ENCODE measurements at places on chromosomes 12 and 14.

GRCh38 chr12:1608713-1609119, 14.3 kb upstream of the FBXL14 start:
- DNase-seq = peak; percentile 48

- no peak for DNase-seq
Measured at GRCh38 chr12:104579718-104580495, 123.2 kb downstream of the CHST11 start.

DNA sequence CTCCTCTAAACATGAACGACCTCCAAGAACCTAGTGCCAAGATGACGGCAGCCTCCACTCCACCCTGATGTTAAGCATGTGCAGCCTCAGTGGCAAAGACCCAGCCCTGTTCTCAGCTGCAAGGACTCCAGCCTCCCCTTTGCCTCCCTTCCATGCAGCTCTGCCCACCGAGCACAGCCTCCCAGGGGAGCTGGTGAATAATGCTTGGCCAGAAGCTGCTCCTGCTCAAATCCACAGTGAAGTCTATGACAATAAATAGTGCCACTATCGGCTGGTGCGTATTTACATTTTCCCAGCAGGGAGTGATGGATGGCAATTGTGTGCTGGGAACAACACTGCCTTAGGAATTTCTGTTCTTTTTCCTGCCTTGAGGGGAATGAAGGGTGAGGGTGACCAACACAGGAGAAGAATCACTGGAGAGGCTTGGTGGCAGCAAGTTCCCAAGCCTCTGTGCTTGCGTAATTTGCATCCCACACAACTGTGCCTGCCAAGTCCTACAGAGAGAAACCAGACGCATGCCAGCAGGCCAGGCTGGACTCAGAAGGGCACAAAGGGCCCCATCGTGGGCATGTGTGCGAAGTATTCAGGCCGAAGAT, 29.9 kb upstream of the TC2N start:
- DNase-seq = no peak

GRCh38 chr12:96220902-96221301, 26.7 kb downstream of the ELK3 start:
- no peak for DNase-seq

GRCh38 chr14:85701116-85701515, 171.2 kb downstream of the FLRT2 start:
- no peak for DNase-seq

DNA sequence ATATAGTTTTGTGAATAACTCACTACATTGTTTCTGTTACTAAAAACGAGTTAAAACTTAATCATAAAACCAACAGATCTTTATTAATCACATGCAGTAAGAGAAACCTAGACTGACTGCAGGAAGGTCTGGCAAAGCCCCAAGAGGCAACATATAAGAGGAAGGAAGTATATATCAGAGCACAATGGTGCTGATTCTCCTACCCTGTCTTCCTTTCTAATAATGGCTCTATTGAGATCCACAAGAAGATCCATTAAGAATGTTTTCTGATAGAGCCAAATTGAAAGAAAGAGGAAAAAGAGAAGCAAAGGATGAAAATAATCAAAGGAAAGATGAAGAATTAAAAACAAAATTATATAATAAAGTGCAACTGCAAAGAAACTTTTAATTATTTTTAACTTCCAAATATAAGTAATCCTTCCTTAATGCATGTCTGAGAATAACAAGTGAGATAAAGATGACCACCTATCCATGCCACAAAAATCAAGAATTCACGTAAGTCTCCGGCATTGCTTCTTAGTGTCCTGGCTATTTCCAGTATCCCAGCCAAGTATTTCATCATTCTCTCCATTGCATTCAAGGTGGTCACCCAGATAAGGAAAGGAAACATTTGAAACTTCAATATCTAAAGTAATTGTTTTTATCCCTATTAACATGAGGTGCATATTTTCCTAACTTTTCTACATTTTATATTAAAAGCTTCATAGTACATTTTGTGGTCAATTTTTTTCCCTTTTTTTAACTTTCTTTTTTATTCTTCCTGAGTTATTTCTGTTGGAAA, 62.2 kb downstream of the SOX5 start:
- DNase-seq = no peak

- DNase-seq = peak; percentile 21
Measured at GRCh38 chr14:50874757-50875156, 2.9 kb downstream of the ABHD12B start.

DNA sequence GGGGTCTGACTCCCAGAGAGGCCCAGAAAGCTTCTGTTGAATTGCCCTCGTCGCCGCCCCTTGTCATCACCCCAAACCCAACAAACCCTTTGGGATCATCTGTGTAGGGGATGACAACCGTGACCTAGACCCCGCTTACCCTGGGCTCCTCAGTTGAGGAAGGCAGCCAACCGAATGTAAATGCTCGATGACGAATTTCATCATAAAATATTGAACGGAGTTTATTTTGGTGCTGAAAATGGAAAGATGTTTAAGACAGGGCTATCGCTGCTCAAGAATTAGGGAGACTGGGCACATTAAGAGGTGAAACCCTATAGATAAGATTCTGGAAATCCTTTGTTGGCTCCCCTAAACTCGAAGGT, 512 bp downstream of the ACTR10 start:
- no peak for DNase-seq

GRCh38 chr12:98417266-98417665, 98.1 kb upstream of the TMPO start:
- DNase-seq = peak; percentile 62

- DNase-seq = peak; percentile 75
Measured at GRCh38 chr14:69043596-69044260, 64.6 kb upstream of the ACTN1 start.

DNA sequence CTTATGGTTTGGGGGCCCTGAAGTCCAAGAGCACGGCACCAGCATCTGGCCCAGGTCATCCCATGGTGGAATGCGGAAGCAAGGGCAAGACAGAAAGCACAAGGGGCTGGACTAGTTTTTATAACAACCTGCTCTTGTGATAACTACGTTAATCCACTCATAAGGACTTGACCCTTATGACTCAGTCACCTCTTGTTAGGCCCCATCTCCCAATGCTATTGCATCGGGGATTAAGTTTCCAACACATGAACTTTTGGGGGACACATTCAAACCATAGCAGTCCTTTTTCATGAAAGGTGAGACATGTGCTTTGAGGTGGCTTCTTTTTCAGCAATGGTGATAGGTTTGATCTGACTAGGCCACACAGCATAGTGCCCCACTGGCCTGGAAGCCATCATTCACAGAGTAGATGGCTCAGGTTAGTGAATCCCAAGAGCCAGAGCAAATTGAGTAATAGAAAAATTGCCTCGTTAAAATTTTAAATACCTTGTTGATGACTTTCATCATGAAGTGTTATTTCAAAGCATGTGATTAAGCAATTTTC, 12.1 kb downstream of the FRMD6 start:
- no peak for DNase-seq

DNA sequence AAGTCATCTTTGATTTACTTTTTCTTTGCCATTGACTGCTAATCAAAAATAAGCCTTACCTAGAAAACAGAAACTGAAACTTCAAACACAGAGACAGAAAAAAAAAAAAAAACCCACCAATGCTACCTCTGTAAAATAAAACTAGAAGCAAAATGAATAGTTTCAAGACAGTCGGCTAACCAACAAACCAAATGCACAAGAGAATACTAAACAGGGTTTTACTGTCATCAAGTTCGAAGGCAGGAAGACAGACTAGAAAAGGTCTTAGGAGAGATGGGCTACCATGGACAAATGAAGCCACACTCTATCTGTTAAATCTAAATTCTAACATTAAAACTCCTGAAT, 59.5 kb downstream of the SEL1L start:
- DNase-seq = no peak

GRCh38 chr12:31029916-31030562, 43.6 kb upstream of the DDX11 start:
- DNase-seq = no peak

DNA sequence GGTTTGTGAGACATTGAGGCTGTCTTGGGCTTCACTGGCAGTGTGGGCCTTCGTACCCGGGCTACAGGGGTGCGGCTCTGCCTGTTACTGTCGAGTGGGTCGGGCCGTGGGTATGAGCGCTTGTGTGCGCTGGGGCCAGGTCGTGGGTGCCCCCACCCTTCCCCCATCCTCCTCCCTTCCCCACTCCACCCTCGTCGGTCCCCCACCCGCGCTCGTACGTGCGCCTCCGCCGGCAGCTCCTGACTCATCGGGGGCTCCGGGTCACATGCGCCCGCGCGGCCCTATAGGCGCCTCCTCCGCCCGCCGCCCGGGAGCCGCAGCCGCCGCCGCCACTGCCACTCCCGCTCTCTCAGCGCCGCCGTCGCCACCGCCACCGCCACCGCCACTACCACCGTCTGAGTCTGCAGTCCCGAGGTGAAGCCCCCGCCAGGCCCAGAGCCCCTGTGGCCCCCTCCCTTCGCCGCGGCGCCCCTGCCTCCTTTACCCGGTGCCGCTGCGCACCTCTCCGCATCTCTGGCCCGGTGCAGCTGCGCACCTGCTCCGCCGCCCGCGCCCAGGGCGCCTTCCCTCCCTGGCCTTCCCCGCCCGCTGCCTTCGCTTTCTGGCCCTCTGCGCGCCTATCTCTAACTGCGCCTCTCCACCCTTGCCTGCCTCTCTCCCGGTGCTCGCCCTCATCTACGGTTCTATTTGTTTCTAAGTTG, at the start of gene ENO2:
Gene ENO2, plus strand, starts transcription at position 335 of the 701 bp plus-strand sequence. CDS start 1,253 bp downstream, outside the sequence.
- DNase-seq = peak; percentile 64

DNA sequence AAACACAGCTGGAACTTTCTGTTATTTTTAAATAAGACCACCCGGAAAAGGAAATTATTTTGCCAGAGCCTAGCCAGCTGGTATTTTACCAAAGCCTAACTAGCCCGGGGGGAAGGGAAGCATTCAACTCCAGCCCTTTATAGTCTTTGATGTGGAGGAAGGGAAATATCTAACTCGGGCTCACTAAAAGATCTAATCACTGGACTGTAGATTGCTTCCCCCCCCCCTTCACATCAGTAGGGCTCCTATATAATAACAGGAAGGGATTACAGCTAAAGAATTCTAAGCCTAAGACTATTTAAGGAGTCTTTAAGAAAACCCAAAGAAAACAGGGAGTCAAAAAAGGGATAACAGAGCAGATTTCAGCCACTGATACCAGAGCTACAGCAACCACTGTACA, 431.1 kb downstream of the KCNH5 start:
- DNase-seq = no peak

GRCh38 chr12:104694711-104695110, 238.0 kb downstream of the CHST11 start:
- no peak for DNase-seq

- no peak for DNase-seq
Measured at GRCh38 chr12:4958697-4959375, 49.1 kb downstream of the KCNA1 start.

DNA sequence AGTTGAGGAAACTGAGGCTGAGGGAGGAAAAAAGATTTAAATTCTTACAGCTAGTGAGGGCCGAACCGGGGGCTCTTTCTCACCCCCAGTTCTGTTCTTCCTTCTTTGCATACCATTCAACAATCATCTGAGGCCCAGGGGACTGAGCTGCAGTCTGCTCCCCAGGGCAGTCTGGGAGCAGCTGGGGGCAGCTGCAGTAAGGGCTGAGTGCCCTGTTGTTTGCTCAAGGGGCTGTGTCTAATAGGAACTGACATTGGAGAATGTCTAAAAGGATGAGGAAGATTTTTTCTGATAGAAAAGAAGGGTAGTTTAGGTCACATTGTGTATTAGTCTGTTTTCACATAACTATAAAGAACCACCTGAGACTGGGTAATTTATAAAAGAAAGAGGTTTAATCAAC, 42.2 kb downstream of the SLC17A8 start:
- no peak for DNase-seq

GRCh38 chr14:60304509-60304908, 55.5 kb downstream of the PPM1A start:
- DNase-seq = no peak

DNA sequence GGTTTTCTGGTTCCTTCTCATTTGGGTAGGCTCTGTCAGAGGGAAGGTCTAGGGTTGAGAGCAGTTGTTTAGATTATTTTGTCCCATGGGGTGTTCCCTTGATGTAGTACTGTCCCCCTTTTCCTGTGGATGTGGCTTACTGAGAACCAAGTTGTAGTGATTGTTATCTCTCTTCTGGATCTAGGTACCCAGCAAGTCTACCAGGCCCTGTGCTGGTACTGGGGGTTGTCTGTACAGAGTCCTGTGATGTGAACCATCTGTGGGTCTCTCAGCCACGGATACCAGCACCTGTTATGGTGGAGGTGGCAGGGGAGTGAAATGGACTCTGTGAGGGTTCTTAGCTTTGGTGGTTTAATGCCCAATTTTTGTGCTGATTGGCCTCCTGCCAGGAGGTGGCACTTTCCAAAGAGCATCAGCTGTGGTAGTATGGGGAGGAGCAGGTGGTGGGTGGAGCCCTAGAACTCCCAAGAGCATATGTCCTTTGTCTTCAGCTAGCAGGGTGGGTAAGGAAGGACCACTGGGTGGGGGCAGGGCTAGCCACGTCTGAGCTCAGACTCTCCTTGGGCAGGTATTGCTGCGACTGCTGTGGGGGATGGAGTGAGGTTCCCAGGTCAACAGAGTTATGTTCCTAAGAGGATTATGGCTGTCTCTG, 179.3 kb upstream of the BTG1 start:
- no peak for DNase-seq

DNA sequence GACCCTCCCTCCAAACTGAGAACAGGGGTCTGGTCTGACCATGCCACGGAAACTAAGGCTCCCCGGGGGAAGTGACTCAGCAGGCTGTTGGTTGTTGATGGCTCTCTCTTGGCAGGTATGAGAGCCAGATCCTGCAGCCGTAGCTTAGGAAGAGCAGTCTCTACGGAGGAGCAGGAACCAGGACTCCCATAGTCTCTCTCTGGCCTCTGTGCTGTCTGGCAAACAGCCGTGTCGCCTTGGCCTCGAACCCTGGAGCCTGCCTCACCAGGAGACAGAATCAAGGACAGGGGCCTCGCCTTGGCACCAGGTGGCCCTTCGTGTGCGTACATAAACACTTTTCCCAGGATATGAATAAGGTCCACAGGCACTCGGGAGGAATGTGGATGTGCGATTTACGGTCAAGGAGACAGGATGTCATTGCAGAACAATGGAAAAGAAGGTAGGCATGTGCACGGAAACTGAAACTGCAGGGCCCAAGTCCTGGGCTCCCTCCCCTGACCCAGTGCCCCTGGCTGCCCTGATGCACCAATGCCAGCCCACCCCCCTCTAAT, 7.9 kb downstream of the VWF start:
- DNase-seq = no peak

- DNase-seq = peak; percentile 88
Measured at GRCh38 chr14:92880351-92880750, 42.6 kb upstream of the CHGA start.

DNA sequence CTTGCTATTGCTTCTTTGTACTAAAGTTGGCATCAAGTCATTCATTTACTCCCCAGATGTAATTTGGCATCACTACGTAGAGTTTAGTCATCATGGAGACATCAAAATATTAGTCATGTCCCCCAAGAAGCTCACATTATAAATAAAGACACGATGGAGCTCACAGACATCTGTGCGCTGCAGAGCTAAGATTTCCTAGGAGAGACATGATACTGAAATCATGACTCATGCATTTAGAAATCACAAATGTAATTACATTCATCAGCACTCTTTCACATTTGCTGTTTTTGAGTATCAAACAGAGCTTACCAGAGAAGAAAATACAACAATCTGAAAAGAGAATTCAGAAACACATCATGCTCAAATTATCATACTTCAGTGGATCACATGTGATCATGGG, 169.8 kb downstream of the LRIG3 start:
- no peak for DNase-seq
